ENCODE measurements at places on chromosomes 4 and X.

DNA sequence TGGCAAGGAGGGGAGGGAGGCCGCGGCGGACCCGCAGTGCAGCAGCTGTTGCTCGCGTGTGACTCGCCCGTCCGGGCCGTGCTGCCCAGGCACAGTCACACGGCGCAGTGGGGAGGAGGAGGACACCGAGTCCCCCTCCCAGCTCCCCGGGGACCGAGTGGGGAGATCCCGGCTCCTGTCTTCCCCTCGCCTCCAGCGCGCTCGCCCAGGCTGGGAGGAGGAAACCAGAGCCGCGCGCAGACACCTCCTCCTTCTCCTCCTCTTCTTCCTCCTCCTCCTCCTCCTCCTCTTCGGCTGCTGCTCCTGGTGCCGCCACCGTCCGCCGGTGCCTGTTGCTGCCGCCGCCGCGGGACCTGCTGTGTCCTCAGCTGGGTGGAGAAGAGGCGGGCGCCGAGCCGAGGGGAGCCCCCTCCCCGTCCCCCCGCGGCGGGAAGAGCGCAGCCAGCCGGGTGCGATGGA, at the start of gene TBC1D1:
Gene TBC1D1 (plus strand): TSS at position 284 of the 459 bp plus-strand sequence. CDS start 11,012 bp downstream, outside the sequence.
- peak; percentile 52 for DNase-seq

GRCh38 chrX:107710617-107711391, 64.8 kb downstream of the TSC22D3 start:
- DNase-seq, result peak; percentile 31

DNA sequence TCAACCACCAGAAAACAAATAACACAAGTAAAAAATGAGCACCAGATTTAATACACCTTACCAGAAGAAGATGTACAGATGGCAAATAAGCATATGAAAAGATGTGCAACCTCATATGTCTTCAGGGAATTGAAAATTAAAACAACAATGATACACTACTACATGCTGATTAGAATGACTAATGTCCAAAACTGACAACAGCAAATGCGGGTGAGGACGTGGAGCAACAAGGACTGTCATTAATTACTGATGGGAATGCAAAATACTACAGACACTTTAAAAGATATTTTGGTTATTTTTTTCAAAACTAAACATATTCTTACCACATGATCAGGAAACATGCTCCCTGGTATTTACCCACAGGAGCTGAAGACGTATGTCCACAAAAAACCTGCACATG, 140.3 kb downstream of the FRYL start:
- no peak for DNase-seq

- DNase-seq, result no peak
Measured at GRCh38 chr4:168618577-168619265, 121.9 kb downstream of the PALLD start.

- DNase-seq, result no peak
Measured at GRCh38 chrX:2596045-2596444, 95.0 kb upstream of the CD99 start.

- DNase-seq, result no peak
Measured at GRCh38 chr4:113766882-113767281, 5.3 kb upstream of the CAMK2D start.

DNA sequence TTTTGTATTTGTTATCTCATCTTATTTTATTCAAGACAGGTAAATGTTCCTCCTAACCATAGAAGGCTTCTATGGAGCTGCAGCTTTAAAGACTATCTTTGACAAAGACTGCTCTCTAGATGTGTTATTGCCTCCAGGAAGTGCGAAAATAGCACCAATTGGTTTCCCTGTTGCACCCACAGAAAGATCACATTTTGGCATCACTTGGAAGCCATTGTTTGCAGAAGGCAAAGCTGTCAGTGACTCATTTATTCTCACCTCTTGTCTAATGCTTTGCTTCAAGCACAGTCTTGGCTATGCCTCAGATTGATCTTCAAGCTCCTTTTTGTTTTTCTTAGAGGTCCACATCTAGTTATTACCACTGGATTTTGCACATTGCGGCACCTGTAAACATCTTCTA, 150.3 kb downstream of the PCDH7 start:
- DNase-seq, result no peak

DNA sequence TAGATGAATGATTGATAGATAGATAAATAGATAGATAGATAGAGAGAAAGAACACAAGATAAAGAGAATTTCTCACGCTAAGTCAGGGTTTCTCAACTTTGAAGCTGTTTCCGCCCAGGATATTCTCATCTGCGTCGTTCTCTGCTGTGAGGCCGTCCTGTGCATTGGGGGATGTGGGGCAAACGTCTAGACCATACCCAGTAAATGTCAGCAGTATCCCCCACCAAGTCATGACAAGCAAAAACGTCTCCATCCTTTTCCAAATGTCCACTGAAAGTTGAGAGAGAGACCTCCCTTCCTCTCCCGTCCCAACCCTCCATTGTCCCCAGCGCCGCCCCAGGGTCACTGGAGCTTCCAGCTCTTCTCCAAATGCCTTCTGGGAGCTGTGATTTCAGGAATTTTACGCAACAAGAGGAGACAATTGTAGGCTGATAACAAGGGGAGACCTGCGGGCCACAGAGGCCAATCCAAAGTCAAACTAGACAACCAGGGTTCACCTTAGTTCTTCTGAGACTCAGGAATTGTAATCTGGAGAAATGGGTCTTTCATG, 8.9 kb upstream of the CRLF2 start:
- no peak for DNase-seq

DNA sequence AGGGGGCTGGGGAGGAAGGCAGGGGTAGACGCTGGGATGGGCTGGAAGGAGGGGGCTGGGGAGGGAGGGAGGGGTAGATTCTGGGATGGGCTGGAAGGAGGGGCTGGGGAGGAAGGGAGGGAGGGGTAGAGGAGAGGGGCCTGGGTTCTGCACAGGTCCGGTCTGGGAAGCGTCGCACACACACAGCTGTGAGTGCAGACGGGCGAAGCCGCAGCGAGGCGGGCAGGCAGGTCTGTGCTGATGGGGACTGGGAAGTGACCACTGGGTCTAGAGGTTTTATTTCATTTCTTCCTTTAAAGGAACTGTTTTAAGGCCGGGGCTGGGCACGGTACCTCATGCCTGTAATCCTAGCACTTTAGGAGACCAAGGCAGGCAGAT, 69.1 kb upstream of the MXD4 start:
- no peak for DNase-seq

- no peak for DNase-seq
Measured at GRCh38 chrX:37476571-37477170, 94.8 kb upstream of the LANCL3 start.

DNA sequence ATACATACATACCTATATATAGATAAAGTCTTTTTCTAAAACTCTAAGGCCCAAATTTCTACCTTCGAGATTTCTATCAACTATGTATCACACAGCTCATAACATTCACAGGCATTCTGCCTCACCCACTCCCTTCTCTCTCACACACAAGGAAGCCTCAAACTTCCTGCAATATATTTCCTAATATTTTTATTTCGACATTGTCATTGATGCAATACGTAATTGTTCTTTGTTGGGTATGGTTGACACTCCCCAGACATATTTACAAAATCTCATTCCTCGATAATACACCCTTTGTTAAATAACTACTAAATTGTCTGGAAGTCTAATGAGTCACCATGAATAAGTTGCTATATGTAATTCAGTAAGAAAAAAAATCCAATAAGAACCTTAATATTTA, 143.5 kb downstream of the HNRNPD start:
- no peak for DNase-seq

DNA sequence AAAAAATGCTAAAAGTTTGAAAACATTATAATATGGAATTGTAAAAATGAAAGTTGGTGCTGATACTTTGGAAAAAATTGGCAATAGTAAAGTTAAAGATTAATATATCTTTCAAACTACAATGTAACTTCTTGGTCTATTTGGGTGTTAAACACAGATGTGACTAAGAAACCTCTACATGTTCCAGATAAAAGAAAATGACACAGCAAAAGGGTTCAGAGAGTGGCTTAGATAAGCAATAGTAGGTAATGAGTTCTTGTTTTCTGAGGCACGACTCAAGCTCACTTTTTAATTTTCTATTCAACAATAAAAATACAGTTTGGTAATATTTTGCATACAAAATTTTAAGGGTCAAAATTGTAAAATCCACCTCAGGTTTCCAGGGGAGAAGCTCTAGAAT, 292.7 kb downstream of the GALNTL6 start:
- DNase-seq, result no peak

DNA sequence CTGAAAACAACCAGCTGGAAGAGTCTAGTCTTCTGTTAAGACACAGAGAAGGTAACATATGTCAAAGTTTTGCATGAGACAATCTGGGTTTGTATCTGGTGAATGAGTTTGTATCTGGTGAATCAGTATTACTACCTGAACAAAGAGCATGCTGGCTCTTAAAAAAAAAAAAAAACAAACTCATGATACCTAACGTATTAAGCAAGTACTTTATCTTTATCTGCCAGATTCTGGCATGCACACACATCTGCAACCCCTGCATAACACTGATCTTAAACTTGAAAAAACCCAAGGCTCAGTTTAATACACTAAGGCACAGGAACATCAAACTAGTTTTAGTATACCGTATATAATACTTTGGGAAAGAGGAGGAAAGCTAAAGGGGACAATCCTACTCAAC, 5.8 kb downstream of the YTHDC1 start:
- no peak for DNase-seq

DNA sequence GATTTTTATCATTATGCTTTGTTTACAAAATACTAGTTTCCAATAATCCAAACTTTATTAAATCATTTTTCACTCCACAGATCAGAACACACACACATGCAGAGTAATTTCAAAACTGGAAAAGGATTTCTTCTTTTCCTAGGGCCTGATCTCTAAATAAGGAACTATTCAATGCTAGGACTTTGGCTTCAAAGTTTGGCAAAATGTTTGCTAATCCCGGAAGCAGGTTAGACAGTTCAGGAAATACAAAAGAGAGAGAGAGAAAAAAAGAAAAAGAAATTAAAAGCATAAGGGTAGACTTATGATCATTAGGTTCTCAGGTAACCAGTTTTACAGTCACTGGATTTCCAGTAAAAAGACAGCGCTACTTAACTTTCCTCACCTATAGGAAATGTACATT, 211.0 kb downstream of the DCLK2 start:
- DNase-seq, result no peak

DNA sequence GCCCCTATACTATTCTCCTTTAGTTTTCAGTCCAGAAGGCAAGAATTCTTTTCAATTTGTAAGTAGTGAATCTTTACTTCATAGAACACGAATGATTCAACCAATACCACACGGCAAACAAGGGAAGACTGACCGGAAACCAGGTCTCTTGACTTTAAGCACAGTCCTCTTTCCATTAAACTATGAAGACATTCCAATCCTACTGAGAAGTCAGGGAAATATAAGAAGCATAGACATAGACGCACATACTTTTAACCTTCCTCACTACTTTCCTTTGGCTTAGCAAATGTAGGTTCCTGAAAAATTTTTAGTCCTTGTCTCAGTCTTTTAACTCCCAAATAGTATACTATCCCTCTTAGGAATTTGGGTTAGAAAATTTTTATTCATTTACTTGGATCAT, 9.1 kb downstream of the CHRDL1 start:
- no peak for DNase-seq

- DNase-seq, result no peak
Measured at GRCh38 chrX:122418758-122419157, 765.3 kb upstream of the GRIA3 start.

GRCh38 chr4:40453912-40454311, 118.8 kb downstream of the CHRNA9 start:
- DNase-seq, result no peak

DNA sequence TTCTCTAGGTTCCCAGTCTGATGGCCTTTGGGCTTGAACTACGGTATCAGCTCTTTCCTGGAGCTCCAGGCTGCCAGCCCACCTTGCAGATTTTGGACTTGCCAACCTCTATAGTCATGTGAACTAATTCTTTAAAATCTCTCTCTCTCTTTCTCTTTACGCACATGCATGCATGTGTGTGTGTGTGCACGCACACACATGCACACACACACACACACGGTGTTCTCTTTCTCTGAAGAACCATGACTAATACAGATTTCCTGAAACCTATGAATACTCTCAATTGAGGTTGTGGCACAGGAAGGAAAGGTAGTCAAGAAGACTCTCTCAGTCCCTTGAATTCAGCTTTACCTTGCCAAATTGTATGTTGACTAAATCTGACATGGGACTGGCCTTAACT, 6.2 kb upstream of the ZCCHC13 start:
- DNase-seq, result no peak

- no peak for DNase-seq
Measured at GRCh38 chr4:176833400-176834175, 40.9 kb upstream of the VEGFC start.

DNA sequence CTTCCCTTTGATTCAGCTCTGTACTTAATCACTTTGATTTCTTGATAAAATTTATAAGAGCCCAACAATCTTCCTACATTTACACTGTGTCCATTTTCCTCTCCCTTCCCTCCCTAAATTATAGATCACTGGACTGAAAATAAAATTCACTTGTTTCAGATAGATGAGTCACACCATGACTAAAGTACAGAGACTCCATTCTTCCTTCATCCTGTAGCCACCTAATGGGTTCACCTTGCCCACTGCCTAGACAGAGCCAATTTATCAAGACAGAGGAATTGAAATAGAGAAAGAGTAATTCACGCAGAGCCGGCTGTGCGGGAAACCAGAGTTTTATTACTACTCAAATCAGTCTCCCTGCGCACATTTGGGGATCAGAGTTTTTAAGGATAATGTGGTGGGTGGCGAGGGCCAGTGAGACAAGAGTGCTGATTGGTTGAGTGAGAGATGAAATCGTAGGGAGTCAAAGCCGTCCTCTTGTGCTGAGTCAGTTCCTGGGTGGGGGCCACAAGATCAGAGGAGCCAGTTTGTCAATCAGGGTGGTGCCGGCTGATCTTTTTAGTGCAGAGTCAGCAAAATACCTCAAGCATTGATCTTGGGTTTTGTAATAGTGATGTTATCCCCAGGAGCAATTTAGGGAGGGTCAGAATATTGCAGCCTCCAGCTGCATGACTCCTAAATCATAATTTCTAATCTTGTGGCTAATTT, 71.3 kb upstream of the MED14 start:
- DNase-seq, result no peak

- no peak for DNase-seq
Measured at GRCh38 chrX:23435575-23435974, 100.9 kb downstream of the PTCHD1 start.

Data from HuH-7 (cell line).